ENCODE measurements at places on chromosomes 2 and 18. TPM values are rescaled to one million over a fixed set of nuclear protein-coding genes. Genes with fewer than 3 reads are reported as not detected.

Gene MEIS1
- 0.33 TPM for polyA plus RNA-seq

Gene AOX1
- not detected for polyA plus RNA-seq

Gene CAMKMT
- 12.2 TPM for polyA plus RNA-seq

Gene NFATC1
- polyA plus RNA-seq: 63.2 TPM

Gene ABCB11
- polyA plus RNA-seq: not detected

Gene SANBR
- polyA plus RNA-seq: 1.7 TPM

Data from IgD-negative memory B cell (primary cell).